ENCODE measurements at places on chromosomes 5 and 9.

DNA sequence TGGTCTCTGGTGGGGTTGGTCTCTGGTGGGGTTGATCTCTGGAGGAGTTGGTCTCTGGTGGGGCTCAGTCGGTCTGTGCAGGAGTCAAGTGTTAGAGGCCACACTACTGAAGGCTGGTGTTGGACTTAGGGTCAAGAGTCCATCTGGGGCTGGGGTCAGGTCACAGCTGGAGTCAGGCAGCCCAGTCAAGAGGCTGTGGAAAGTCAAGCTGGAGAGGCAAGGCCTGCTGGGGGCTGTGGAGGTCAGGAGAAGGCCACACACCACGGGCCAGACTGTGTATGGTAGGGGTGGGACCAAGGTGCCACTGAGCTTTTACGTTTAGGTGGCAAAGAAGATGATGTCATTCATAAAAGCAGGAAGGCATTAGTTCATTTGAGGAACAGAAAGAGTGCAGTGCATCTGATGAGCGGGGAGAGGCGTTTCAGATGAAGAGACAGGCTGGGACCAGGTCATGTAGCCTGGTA, 16.7 kb upstream of the CD74 start:
- DNase-seq = peak; percentile 12

DNA sequence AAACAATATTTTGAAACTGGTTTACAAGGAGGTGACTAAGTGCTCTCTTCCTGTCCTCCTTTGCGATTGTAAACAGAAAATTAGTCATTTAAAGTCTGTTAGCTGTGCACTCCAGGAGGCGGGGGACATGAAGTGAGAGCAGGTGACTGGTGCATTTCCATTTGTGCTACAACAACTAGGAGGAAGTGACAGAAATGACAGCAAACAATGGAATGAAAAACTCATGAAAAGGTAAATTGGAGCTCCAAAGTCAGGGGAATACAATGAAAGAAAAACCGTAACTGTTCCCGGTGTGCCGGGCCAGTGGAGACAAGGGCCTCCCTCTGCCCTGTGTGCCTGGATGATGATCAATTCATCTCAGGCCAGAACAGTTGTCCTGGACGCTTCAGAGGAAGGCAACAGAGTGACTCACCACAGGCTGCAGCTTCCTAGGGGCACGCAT, 439.9 kb downstream of the GADD45G start:
- DNase-seq = no peak

DNA sequence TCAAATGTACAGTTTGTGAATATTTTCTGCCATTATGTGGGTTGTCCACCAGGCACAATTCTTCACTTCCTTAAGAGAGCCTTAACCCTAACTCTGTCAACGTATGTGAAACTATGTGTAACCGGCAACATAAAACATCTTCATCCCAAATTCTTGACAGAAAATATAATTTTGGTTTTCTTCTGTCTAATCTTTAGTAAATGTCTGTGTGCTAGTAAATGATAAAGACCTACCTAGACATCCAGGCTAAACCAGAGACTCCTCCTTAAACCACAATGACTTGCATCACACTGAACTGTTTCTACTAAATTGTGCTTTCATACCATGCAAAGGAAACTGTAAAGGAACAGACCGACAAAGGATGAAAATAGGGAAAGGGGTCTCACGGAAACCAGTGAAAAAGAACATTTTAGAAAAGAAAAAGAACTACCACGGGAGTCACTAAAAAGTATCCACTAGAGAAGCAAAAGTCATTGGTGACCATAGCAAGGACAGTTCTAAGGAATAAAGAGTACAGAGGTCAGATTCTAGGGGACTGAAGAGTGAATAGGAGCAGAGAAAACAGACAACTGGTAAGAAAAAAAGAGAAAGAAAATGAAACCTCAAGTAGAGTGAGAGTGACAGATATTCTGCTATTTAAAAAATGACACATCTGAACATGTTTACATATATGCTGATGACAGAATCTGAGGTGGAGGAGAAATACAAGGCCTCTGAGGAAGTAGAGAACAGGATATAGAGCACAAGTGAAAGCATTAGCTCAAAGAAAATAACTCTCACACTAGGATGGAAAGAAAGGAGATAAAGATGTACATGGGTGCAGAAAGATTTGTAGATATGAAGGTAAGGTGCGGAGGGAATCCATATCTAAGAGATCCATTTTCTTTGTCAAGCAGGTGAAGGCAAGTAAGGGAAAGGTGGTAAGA, 49.4 kb downstream of the FNIP1 start:
- peak; percentile 17 for DNase-seq

GRCh38 chr5:11038772-11039171, 277.7 kb upstream of the DAP start:
- DNase-seq = no peak

- peak; percentile 73 for DNase-seq
These were observed 108.9 kb upstream of the CHD1 start for GRCh38 chr5:99037668-99038067.

GRCh38 chr5:173327084-173327947, 898 bp downstream of the STC2 start:
- DNase-seq = no peak

DNA sequence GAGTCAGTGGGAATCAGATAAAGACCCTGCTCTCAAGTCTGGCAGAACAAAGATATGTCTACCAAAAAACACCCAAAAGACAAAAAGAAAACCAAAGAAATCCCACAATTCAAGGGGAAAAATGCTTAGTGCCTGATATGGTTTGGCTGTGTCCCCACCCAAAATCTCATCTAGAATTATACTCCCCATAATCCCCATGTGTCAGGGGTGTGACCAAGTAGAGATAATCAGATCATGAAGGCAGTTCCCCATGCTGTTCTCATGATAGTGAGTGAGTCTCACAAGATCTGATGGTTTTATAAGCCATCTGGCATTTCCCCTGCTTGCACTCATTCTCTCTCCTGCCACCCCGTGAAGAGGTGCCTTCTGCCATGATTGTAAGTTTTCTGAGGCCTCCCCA, 13.4 kb downstream of the FBXO10 start:
- DNase-seq = no peak

DNA sequence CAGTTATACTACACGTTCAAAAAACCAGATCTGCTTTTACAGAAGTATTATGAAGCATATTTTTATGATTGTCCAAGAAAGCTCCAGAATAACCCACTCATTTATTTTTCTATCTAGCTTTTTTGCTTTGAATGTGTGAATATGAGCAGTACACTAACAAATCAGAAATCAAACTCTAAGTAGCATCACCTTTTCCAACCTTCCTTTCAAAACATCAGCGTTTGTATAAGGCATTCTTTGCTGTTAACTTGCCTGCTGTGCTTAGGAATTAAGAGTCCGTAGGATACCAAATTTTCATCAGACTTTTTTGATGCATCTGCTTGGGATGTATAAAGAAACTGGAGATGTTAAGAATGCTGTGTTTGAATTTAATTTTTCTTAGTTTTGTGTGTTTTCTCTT, 3.8 kb downstream of the TLE4 start:
- DNase-seq = no peak

GRCh38 chr9:131739959-131740648, at the start of gene RAPGEF1:
TSS of gene RAPGEF1 (minus strand) at chr9:131740076. CDS start at chr9:131739830, 246 bp downstream.
- DNase-seq = peak; percentile 80

GRCh38 chr5:42985129-42986037, 54.7 kb downstream of the ANXA2R start:
- DNase-seq = no peak

DNA sequence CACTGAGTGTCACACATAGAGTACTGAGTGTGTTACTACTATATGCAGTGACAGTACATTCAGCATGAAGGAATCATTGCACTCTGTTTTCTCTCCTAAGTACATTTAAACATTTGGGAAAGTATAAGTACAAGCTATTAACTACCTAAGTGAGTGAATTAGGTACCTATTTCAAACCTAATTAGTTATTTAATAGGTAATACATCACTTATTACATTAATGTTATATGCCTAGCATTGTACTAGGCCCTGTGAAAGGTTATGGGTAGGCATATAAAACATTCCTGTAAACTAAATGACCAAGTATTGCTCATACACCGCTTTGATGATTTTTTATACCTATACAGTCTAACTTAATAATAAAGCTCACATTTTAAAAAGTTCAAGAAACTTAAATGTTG, 25.7 kb upstream of the PPP3R2 start:
- DNase-seq = no peak

DNA sequence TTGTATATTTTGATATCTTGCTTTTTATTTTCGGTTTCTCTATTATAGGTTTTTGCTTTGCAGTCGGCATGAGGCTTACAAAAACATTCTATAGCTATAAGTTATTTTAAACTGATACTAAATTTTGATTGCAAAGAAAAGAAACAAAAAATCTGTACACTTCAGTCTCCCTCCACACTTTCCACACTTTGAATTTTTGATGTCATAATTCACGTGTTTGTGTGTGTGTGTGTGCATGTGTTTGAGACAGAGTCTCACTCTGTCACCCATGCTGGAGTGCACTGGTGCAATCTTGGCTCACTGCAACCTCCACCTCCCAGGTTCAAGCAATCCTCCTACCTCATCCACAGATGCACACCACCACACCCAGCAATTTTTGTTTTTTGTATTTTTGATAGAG, 124.9 kb downstream of the MRPS30 start:
- no peak for DNase-seq

DNA sequence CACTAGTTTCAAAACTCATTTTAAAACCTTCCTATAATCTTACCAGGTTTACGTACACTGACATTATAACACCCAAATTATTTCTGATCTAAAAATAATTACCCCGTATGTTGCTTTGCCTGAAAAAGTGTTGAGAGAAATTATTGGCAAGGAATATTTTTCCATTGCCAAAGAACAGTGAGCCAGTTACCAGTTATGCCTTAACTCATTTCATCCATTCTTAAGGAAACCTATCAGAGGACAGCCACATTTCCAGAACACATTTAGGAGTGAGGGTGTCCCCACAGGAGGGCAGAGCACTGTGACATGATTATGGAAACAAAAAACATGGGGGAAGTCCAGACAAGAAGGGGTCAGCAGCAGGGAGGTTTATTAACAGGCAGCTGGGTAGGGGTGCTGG, 52.2 kb downstream of the GABBR2 start:
- no peak for DNase-seq

GRCh38 chr5:10493884-10494283, 52.2 kb downstream of the ROPN1L start:
- DNase-seq = no peak

GRCh38 chr9:87499424-87500017, 1.9 kb downstream of the DAPK1 start:
- DNase-seq = no peak

- DNase-seq = no peak
These were observed 580.4 kb downstream of the DTWD2 start for GRCh38 chr5:118407958-118408357.

- DNase-seq = no peak
These were observed 19.6 kb downstream of the TENT4A start for GRCh38 chr5:6732634-6733410.

DNA sequence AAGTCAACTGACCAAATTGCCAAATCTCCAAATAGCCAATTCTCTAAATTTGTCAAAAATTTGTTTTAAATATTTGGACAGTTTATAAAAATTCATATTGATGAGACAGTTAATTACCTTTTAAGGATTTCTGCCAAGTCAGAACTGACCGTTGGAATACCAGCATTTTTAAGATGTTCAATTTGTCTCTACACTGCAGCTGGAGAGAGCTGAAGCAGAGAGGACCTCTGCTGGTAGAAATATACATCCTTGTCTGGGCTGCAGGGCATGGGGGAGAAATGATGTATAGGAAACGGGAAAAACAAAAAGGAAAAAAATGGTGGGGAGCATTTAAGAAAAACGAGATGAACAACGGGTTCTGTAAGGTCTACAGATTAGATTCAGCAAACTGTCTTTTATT, 16.8 kb downstream of the NR6A1 start:
- DNase-seq = no peak

- no peak for DNase-seq
These were observed 14.2 kb downstream of the GADD45G start for GRCh38 chr9:89619019-89619418.

GRCh38 chr5:154840435-154841272, 9.7 kb downstream of the FAXDC2 start:
- DNase-seq = no peak

DNA sequence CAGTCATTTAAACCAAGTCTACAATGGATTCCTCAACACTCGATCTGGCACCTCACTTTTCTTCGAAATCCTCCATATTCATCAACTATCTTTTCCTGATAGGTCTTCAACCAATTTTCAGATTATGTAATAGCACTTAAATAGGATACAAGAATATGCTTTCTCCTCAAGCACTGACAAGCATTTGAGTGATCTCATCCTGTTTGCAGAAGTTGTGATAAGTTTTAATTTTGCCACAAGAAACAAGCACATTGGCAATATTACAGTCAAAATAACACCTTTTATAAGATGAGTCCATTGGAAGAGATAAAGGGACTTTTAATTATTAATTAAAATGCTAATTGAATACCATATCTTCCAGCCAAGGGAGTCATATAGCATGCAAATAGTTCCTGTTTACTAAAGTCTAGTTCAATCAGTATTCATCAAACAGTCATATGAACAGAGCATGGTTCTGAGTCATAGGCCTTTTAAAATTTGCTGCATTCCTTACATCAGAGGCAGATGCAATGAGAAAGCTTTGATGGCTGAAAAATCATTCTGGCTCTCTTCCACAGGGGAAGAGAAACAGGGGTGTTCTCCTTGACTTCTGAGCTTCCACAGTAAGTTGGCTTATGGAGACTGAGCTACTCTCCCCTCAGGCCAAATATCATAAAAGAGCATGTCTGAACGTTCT, 32.7 kb upstream of the ZCCHC9 start:
- DNase-seq = no peak

- no peak for DNase-seq
These were observed 241.3 kb downstream of the DEPDC1B start for GRCh38 chr5:60458666-60459065.

DNA sequence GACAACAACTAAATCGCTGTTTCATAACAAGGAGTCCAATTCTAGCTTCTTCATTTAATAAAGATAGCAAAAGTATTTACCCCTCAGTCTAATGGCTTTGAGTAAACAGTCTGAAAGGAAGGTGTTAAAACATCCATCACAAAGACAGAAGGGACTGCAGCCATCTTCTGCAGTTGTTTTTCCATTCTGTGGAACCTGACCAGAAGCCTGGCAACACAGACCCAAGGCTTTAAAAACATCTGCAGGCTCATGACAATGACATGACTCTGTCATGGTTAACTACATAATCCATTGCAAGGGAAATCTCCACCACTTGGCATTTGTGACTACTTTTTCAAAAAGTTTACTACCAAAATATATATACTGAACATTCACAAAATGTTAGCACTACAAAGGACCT, 51.9 kb downstream of the ELL2 start:
- DNase-seq = no peak

GRCh38 chr9:94967482-94967881, 241.0 kb downstream of the AOPEP start:
- no peak for DNase-seq

DNA sequence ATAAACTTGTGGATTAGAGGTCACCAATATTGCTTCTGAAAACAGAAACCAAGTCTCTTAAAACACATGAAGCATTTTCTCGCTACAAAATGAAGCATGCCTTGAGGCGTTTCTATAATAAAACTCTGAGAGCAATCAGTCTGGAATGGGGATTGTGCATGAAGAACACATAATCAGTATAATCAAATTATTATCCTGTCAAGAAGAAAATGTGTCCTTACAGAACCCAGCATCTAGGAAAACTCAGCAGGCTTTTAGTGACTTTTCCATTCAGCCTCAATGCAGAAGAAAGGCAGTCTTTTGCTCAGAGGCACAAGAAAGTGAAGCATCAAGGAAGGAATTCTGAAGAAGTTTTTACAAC, 121.9 kb downstream of the CDH18 start:
- no peak for DNase-seq
